ENCODE measurements at places on chromosomes 2 and 18.

DNA sequence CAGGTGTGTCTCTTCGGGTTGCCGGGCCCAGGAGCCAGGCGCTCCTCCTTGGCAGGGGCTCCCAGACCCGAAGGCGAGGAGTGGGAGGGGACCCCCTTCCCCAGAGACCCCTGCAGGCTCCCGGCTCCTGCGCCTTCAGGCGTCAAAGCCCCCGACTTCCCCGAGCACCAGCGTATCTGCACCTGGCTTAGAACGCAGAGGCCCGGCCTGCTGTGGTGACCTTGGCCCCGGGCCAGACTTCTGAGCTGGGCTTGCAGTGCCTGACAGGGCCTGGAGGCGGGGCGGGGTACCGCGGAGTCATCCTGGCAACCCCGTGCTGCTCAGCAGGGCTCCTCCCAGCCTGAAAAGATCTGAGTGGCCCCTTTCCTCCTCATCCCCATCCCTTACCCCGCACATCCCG lies 27.0 kb downstream of the SKA1 start:
- no peak for DNase-seq

DNA sequence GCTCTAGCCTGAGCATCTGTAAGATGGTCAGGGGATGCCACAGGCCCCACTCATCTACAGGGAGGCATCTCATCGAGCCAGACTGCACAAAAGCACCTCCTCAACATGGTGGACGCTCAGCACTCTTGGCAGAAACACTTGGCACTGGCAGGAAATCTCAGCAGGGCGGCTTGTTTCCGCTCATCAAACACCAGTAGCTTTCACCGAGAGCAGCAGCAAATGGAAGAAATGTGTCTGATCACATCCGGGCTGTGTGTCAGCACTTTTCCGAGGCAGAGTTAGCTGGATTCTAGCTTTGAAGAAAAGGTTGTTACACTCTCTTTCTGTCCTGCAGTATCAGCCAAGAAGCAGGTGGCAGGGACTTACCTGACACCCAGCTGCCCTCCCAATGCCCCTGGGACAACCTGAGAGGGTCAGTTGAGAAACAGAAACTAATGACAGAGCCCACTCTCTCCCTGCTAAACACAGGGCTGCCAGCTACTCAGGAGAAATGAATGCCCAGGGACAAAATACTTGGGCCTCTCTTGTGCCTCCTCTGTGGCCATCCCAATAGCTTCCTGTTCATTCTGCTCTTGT lies 68.9 kb upstream of the FZD7 start:
- DNase-seq, result no peak

- DNase-seq, result no peak
These were observed 270.6 kb upstream of the RGPD4 start for GRCh38 chr2:107556038-107556627.

GRCh38 chr2:84022810-84023431 lies 436.2 kb downstream of the SUCLG1 start:
- DNase-seq, result no peak

DNA sequence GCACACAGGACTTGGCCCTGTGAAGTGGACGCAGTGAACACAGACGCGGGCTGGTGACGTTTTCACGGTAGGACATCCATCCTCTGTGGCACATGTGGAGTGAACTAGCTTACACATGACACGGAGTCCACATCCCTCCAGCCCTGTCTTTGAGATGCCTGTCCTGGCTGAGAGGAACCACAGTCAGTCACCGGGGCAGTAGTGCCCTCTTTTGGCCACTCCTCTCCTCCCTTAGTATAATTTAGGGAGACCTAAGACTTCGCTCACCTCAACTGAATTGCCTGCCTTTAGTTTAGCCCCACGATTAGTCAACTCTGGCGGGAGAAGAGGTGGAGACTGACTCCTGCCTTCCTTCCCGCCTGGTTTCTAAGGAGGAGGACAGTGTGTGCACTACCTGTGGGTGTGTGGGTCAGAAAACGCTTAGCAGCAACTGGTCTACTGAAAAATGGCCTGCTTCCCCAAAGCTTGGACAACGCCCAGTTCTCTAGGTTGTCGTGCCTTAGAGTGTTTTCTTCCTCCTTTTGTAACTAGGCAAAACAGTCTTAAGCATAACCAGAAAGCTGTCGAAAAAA lies 70.6 kb downstream of the MBP start:
- DNase-seq, result no peak

DNA sequence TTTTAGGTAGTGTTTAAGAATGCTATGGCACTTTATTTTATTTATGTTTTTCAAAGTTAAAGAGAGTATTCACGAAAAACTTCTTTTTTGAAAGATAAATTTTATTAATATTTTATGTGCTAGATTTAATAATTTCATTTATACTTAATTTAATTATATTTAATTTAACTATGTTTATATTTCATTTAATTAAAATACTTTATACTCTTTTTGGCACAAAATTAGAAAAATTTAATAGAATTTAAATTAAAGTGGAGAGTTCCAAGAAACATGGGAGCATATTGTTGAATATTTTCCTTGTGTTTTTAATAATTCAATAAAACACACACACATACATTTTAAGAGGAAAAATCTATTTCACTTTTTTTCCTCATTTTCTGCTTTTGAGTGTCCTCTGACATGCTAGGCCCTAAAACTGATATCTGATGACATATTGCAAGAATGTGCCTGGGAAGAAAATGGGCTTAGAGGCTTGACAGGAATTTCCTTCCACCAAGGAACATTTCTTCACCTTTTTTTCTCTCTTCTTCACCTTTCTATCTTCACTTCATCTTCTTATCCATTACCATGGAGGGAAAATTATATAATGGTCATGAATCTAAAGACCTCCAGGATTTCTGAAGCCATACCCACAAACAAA lies 15.4 kb downstream of the ARHGAP28 start:
- no peak for DNase-seq

DNA sequence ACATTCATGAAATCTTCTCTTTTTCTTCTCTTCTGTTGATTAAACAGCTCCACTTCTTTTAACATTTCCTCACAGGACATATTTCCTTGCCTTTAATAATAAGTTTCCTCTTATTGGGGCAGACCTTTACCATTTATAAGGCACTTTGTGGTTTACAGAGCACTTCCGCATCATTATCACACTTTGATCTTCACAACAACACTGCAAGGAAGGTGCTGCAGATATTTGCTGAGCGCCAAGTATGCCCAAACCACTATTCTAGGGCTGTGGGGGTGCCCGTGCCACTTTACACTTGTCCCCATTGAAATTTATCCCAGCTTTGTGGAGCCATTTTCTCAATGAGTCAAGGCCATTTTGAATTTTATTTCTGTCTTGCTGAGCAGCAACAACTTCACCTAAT lies 246.6 kb downstream of the SS18 start:
- DNase-seq, result no peak

- DNase-seq, result no peak
These were observed 69.2 kb downstream of the B3GNT2 start for GRCh38 chr2:62265106-62265505.

- DNase-seq, result no peak
These were observed 159.4 kb downstream of the TTC27 start for GRCh38 chr2:32787207-32787606.

DNA sequence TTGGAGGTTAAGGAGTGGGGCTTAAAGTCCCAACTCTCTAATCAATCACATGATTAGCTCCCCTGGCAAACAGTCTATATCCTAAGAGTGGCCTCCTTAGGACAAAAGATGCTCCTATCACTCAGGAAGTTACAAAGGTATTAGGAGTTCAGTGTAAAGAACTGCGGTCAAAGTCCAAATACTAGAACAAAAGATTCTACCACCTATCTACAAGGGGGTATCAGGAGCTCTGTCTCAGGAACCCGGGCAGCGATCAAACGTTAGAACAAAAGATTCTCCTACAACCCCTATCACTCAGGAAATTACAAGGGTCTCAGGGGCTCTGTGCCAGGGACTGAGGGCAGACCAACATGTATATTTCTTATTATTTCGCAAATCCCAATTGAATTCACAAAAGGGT lies 58.0 kb downstream of the DTNB start:
- DNase-seq, result no peak

GRCh38 chr18:46497129-46497528 lies 159.9 kb downstream of the LOXHD1 start:
- peak; percentile 0 for DNase-seq

- DNase-seq, result no peak
These were observed 289.8 kb downstream of the RAD51AP2 start for GRCh38 chr2:17228461-17228860.

GRCh38 chr2:166625670-166626069 lies 131.6 kb upstream of the SCN7A start:
- DNase-seq, result no peak

GRCh38 chr2:187187519-187187918 lies 260.5 kb downstream of the CALCRL start:
- DNase-seq, result no peak

DNA sequence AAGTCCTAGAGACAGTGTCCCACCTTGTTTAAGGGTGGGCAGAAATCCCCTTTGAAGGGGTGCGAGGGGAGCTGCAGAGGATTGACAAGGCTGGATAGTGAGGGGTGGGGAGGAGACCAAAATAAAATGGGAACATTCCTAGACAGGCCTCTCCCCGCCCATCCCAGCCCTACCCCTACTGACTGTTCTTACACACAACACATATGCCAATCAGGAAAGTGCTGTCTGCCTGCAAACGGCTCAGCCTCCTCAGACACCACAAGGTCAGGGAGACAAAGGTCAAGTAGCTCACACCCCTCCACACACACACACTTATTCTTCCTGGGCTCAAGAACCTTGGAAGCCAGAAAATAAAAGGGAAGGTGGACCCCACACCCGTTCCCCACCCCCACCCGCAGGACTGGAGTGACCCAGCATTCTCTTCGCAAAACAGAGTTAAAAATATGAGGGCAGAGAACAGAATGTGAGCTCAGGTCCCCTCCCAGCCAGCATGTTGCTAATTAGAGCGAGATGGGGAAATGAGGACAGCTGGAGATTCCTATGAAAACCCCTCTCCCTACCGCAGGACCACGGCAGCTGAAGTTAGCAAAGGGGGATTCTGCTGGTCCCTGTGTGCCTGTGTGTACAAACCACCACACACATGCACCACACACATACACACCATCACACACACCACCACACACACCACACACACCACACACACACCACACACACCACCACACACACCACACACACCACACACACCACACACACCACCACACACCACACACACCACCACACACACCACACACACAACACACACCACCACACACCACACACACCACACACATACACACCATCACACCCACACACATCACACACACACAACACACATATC lies 197.8 kb downstream of the TNS1 start:
- no peak for DNase-seq

DNA sequence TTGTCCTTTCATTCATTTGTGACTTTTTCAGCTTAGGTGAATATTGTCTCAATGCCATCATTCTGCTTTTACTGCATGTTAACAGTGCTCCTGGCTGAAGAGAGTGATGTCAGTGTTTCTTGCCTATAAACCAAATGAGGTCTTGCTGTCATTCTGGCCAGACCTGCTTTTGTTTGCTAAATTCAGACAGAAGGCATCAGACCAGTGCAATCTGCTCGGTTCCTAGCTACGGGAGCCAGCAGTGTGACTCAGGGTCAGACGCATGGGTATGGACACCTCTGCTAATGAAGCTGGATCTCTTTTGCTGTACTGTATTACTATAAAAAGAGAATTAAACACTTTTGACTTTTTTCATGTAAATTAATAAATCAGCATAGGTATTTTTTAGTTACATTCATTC lies 178.9 kb downstream of the TMEM182 start:
- no peak for DNase-seq

All from activated CD8-positive, alpha-beta memory T cell treated with anti-CD3 and anti-CD28 coated beads for 48 hours (primary cell).